ENCODE measurements at places on chromosomes 7 and 10. TPM values are rescaled to one million over a fixed set of nuclear protein-coding genes. Genes with fewer than 3 reads are reported as not detected.
A peak's percentile ranks its signal among the peaks of the same experiment; 100 is the strongest.

DNA sequence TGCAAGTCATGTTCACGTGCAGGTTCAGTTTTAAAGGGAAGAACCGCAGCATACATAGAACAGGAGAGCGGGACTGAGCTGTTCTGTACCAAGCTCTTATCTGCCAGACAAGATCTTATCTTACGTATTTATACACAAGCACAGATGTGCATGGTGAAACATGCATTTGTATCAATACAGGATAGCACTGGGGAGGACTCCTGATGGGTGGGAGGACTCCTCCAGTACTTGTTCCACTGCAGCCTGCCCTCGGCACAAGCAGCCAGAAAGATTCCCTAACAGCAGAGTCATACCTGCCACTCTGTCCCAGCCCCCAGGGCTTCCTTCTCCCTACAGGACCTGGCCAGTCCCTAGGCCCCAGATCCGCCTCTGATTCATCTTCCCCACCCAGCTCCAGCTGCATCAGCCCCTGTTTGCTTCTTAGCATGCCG lies 13.2 kb upstream of the PRKCQ start:
- no peaks in the 10 kb centered on the region for H3K27me3 ChIP-seq
- H3K4me1 ChIP-seq, result no peaks in the 10 kb centered on the region
- H3K36me3 ChIP-seq, result no peaks in the 10 kb centered on the region
- no peak overlapping the region for H3K4me3 ChIP-seq

DNA sequence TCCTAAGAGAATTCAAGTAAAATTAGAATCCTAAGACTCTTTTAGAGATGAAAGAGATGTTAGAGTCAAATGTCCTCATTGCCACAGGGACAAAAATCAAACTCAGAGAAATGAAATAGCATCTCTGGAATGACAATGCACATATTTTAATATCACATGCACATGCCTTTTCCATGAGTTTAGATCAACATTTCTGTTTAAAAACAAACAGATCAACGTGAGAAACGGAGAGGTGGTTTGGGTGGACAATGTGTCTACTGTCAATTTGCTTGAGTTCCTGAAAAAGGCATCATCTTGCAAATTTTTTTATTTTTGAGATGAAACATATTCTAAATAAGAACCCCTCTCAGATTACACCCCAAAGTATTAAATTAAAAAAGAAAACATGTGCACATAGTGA lies 130.0 kb downstream of the CHRM2 start:
- no peak overlapping the region for H3K4me3 ChIP-seq
- H3K27ac ChIP-seq, result no peak overlapping the region
- no peak for DNase-seq

UTF1 gene
- not detected for total RNA-seq

DNA sequence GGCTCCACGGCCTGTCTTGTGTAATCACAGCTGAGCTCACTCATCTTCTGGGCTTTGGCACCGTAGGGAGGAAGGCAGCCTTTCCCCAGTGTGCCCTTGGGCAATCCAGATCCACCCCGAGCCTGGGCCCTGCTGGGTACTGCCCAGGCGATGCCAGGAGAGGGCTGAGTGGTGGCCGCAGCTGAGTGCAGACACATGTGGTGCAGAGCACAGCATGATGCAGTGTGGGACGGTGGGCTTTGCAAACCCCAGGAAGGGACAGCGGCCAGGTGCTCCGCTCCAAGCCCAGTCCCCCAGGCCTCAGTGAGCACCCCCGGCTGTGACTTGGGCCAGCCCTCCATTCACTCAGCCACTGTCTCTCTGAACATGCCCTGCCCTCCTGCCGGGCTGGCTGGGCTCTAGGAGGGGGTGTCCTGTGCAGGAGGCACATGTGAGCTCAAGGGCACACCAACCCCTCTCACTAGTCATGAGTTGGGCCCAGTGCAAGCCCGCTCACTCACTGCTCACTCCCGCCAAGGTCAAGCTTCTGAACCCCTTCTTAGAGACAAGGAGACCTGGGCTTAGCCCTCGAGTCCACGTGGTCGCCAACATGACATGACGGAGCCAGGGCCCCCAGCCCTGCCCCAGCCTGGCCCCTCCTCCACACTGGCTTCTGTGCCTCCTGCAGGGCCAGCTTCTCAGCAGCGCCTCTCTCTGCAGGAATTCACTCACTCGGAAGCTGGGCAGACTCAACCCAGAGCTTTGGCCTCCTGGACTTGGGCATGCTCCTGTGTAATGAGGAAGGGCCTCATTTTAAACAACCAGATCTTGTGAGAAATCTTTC lies 77.5 kb upstream of the INSIG1 start:
- no peak for DNase-seq
- H3K4me3 ChIP-seq, result no peak overlapping the region
- no peaks in the 10 kb centered on the region for H3K27me3 ChIP-seq
- H3K36me3 ChIP-seq, result no peaks in the 10 kb centered on the region
- H3K4me1 ChIP-seq, result peaks cover 2% of the 10 kb centered on the region
- H3K27ac ChIP-seq, result no peak overlapping the region

IFIT1B gene
- not detected for total RNA-seq

- no peak overlapping the region for H3K27ac ChIP-seq
- no peak for DNase-seq
- no peaks in the 10 kb centered on the region for H3K36me3 ChIP-seq
Measured at GRCh38 chr10:99548041-99548530, 15.3 kb downstream of the NKX2-3 start.

- no peak for DNase-seq
- no peak overlapping the region for H3K4me3 ChIP-seq
- H3K27ac ChIP-seq, result no peak overlapping the region
- no peaks in the 10 kb centered on the region for H3K36me3 ChIP-seq
- H3K4me1 ChIP-seq, result no peaks in the 10 kb centered on the region
Measured at GRCh38 chr7:15130666-15131541, 228.4 kb upstream of the DGKB start.

RARRES2 gene
- total RNA-seq, result 104 TPM

DNA sequence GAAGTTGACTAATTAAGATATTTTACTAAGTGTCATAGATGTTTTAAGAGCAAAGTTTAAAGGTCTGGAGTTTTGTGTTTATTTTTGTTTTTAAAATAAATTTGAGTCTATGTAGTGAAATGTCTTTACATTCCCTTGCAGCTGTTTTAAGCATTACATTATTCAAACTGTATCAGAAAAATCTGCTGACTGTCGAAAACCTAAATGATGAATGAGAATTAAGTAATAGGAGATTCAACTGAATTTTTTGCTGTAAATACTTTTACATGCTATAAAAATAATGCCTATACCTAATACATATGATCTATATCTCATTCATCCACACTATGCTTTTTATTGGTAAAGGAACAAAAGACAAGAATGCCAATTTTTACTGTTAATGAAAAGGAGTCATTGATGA lies 227.2 kb downstream of the CSTF2T start:
- DNase-seq, result no peak
- H3K4me1 ChIP-seq, result no peaks in the 10 kb centered on the region
- H3K36me3 ChIP-seq, result no peaks in the 10 kb centered on the region
- no peaks in the 10 kb centered on the region for H3K27me3 ChIP-seq

DNA sequence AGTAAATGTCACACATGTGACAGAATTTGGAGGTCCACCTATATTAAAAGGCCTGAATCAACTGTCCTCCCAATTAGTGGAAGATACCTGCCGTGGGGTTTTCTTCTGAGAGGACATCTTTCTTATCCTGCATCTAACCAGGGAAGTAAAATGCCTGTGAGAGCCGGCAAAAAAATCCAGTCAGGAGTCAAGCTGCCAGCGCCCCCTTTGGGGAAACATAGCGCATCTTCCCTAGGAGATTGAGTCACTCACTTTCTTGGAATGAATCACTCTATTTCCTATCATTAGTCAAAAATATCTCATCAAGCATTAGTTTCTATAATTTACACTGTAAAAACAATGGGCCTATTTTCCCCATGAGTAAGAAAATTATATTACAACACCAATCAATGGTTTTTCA lies 66.4 kb upstream of the ANK3 start:
- H3K4me1 ChIP-seq, result no peaks in the 10 kb centered on the region
- DNase-seq, result no peak
- H3K27me3 ChIP-seq, result no peaks in the 10 kb centered on the region
- H3K36me3 ChIP-seq, result no peaks in the 10 kb centered on the region
- no peak overlapping the region for H3K27ac ChIP-seq
- no peak overlapping the region for H3K4me3 ChIP-seq

DNA sequence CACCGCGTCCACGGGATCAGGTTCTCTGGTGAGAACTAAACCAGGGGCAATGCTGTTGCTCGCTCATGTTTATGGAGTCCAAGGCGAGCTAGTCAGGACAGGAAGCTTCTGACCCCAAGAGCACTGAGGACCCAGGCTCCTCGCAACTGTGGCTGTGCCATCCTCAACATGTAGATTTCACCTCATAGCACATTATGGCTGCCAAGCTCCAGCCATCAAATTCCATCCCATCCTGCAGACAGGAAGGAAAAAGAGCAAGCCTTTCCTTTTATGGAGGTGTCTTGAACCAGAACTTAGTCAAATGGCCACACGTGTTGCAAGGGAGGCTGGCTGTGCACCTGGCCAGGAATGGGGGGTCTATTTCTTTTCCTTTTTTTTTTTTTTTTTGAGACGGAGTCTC lies 16.1 kb upstream of the NKX6-2 start:
- DNase-seq, result no peak
- no peaks in the 10 kb centered on the region for H3K27me3 ChIP-seq
- H3K4me1 ChIP-seq, result no peaks in the 10 kb centered on the region
- no peak overlapping the region for H3K27ac ChIP-seq
- H3K36me3 ChIP-seq, result no peaks in the 10 kb centered on the region
- H3K4me3 ChIP-seq, result no peak overlapping the region

GRCh38 chr7:74483402-74484336 lies 30.0 kb downstream of the GTF2IRD1 start:
- peak overlapping the region; percentile 56 for H3K27ac ChIP-seq
- peak; percentile 69 for DNase-seq
- H3K4me1 ChIP-seq, result peaks cover 43% of the 10 kb centered on the region
- peak overlapping the region; percentile 3 for H3K4me3 ChIP-seq
- no peaks in the 10 kb centered on the region for H3K36me3 ChIP-seq
- H3K27me3 ChIP-seq, result no peaks in the 10 kb centered on the region

DNA sequence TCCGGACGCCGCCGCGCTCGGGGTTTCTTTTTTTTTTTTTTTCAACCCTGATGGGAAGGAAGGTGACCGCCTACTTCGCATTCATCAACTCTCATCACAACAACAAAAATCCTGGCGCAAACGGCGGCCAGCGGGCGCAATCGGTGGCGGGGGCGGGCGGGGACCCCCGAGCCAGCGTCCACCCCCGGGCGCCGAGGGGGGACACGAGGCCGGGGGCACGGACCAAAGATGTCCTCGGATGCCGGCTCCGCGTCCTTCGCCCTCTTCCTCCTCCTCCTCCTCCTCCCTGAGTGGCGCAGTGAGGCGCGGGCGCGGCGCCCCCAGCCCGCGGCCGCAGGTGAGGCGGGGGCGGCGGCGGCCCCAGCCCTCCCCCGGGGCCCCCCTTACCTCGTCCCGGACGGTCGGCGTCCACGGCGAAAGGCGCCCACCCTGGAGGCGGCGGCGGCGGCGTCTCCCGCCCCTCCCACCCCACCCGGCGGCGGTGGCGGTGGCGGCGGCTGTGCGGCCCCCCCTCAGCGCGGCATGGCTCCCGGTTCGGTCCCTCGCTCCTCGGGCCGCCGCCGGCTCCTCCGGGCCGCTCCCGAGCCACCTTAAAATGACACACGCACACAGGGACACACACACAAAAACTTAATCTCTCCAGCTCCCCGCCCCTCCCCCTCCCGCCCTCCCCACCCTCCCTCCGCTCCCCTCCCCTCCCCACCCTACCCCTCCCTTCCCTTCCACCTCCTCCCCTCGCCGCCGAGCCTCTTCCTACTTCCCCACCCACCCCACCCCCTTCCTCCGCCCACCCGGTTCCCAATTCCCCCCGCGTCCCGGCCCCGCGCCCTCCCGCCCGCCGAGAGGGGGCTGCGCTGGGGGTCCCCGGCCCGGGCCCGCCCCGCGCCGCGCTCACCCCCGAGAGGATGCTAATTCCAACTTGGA lies at the start of gene CTBP2:
TSS of gene CTBP2 (minus strand) at position 632 of the 924 bp plus-strand sequence.
- no peaks in the 10 kb centered on the region for H3K36me3 ChIP-seq
- peak; percentile 82 for DNase-seq
- peak within 1 kb of the TSS; percentile 98 for H3K27ac ChIP-seq

- no peaks in the 10 kb centered on the region for H3K27me3 ChIP-seq
- H3K4me3 ChIP-seq, result no peak overlapping the region
- H3K27ac ChIP-seq, result no peak overlapping the region
- H3K36me3 ChIP-seq, result no peaks in the 10 kb centered on the region
- no peaks in the 10 kb centered on the region for H3K4me1 ChIP-seq
Measured at GRCh38 chr10:106857728-106858127, 306.8 kb downstream of the SORCS1 start.

GRCh38 chr10:94630017-94630688 lies 53.4 kb upstream of the CYP2C18 start:
- no peak overlapping the region for H3K4me3 ChIP-seq
- DNase-seq, result no peak
- no peaks in the 10 kb centered on the region for H3K27me3 ChIP-seq
- no peak overlapping the region for H3K27ac ChIP-seq
- no peaks in the 10 kb centered on the region for H3K4me1 ChIP-seq

ASAH2 gene
- 1.3 TPM for total RNA-seq

DNA sequence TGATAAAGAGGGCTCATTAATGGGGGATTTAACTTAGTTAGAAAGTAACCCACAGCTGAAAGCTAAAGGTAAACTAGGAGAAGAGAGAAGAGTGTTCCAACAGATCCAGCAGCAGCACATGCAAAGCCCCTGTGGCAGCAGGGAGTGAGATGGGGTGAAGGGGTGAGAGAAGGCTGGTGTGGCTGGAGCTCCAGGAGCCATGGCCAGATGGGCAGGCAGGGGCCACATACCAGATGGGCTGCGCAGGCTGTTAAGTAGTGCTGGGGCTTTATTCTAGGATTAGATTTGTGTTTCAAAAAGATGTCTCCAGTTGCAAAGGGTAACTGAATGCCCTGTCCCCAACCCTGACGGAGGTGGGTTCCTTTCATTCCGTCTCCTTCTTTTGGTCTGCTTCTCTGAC lies 33.2 kb downstream of the HIF1AN start:
- DNase-seq, result no peak
- no peaks in the 10 kb centered on the region for H3K36me3 ChIP-seq
- H3K27me3 ChIP-seq, result peaks cover 3% of the 10 kb centered on the region
- H3K4me1 ChIP-seq, result no peaks in the 10 kb centered on the region
- no peak overlapping the region for H3K27ac ChIP-seq

- no peak overlapping the region for H3K27ac ChIP-seq
- no peak overlapping the region for H3K4me3 ChIP-seq
- DNase-seq, result peak; percentile 33
- no peaks in the 10 kb centered on the region for H3K27me3 ChIP-seq
- no peaks in the 10 kb centered on the region for H3K4me1 ChIP-seq
- H3K36me3 ChIP-seq, result no peaks in the 10 kb centered on the region
Measured at GRCh38 chr10:71776481-71776925, 3.2 kb upstream of the VSIR start.

DNA sequence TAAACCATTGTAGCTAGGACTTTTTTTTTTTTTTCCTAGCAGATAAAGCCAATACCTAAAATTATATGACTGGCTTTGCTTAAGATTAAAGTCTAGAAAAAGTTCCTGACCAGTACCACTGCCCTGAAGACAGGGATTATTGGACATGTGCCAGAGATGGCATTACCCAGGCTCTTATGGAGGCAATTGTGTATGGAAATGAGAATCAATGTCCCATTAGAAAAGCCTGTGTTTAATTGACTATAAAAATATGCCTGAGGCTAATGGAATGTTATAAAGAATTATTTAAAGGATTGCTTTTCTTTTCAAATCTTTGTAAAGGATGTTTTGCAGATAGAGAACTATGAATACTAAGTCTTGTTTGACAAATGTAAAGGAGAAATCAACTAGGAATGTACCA lies 196.7 kb downstream of the ANK3 start:
- DNase-seq, result no peak
- no peaks in the 10 kb centered on the region for H3K36me3 ChIP-seq
- no peak overlapping the region for H3K27ac ChIP-seq
- H3K4me1 ChIP-seq, result no peaks in the 10 kb centered on the region
- H3K4me3 ChIP-seq, result no peak overlapping the region

- no peaks in the 10 kb centered on the region for H3K4me1 ChIP-seq
- no peak for DNase-seq
- H3K36me3 ChIP-seq, result no peaks in the 10 kb centered on the region
- no peaks in the 10 kb centered on the region for H3K27me3 ChIP-seq
- H3K27ac ChIP-seq, result no peak overlapping the region
Measured at GRCh38 chr10:49056356-49056755, 59.0 kb downstream of the VSTM4 start.

HOXA1 gene
- 2.4 TPM for total RNA-seq

Data from kidney (tissue), 22 donors.